ENCODE measurements at places on chromosomes 16 and 17.

DNA sequence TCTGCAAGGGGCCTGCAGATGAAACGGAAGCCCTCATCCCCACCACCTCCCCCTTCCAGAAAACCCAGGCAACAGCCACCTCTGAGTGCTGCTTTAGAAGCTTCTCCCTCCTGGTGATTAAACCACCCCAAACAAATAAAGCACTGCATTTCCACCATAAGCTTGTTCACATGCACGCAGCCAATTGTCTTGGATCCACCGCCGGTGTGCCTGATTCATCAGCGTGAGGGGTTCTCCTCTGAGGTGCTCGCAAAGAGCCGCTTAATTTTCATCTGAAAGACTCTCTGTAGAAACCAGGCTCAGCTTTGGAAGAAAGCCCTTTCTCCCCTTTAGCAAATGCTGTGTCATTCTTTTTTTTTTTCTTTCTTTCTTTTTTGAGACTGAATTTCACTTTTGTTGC lies 155.2 kb upstream of the EEF2KMT start:
- DNase-seq: peak; percentile 6

- DNase-seq: no peak
These were observed 25.1 kb downstream of the ALDH3A2 start for GRCh38 chr17:19673623-19674022.

DNA sequence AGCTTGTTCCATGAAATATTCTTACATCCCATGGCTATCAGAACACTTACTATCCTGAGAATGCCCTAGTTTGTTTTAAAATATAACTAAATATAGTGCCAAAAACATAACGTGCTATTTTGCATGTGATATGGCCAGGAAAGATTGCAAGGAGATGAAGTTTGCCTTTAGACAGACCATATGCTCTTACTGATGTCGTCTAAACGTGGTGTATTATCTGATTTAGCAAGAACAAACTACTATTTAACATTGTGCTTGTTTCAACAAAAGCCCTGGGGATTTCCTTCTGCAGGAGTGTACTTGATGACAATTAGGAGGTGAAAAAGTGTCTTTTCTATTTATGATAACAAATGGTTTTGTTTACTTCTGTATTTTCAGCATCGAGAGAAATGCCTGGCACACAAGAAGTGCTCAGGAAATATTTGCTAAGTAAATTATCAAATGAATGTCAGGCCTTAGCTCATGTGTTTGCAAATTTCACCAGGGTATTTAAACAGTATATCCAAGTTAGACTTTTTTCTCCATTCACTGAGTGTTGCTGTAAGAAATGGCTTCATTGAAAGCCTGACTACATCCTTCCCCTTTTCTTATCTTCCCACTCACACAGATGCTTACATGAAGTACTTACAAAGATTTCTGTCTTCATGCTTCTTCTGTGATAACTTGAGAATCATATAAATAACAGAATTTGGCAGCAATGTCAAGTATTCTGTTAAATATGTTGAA lies 1033.6 kb downstream of the CDH8 start:
- DNase-seq: no peak

- peak; percentile 33 for DNase-seq
These were observed 73.1 kb upstream of the TANC2 start for GRCh38 chr17:62892870-62893338.

DNA sequence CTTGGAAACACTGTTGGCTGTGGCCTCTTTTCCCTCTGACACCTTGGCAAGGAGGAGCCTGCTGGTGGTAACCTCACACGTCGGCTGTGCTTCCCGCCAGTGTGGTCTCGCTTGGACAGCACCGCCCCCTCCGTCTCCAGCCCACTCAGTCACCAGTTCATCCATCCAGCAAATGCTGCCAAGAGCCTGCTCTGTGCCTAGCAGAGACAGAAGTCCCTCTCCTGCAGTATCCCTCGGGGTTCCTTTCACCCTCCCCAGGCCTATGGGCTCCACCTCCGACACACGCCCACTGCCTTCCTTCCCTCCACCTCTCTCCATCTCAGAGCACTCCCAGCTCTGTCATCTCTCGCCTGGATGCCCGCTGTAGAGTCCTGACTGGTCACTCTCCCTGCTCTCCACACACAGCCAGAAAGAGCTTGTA lies 12.3 kb downstream of the CACNG4 start:
- DNase-seq: no peak

- no peak for DNase-seq
These were observed 111.1 kb upstream of the HAS3 start for GRCh38 chr16:68994324-68994723.

GRCh38 chr16:19436540-19436939 lies 18.9 kb downstream of the TMC5 start:
- DNase-seq: no peak

DNA sequence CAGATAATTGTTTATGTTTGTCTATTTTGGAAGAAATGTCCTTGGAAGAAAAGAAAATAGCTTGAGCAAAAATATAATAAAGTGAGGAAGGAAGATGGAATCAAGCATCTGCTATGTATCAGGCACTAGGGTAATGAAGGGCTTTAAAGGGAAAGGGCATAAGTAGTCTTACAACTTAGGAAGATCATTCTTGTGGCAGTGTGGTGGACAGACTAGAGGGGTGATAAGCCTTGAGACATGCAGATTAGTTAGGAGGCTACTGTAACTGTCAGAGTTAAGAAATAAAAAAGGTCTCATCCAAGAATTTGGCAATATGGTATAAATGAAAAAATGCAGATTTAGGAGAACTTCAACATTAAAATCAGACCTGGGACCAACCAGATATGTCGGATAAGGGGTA lies 14.9 kb downstream of the FAM222B start:
- no peak for DNase-seq

GRCh38 chr16:57032931-57033330 lies 43.6 kb downstream of the NLRC5 start:
- no peak for DNase-seq
